Fibroblast of skin of scalp (primary cell): ENCODE measurements at places on chromosomes 16 and 17.

- DNase-seq = no peak
Observed at GRCh38 chr17:56121191-56122051, 31.9 kb upstream of the ANKFN1 start.

DNA sequence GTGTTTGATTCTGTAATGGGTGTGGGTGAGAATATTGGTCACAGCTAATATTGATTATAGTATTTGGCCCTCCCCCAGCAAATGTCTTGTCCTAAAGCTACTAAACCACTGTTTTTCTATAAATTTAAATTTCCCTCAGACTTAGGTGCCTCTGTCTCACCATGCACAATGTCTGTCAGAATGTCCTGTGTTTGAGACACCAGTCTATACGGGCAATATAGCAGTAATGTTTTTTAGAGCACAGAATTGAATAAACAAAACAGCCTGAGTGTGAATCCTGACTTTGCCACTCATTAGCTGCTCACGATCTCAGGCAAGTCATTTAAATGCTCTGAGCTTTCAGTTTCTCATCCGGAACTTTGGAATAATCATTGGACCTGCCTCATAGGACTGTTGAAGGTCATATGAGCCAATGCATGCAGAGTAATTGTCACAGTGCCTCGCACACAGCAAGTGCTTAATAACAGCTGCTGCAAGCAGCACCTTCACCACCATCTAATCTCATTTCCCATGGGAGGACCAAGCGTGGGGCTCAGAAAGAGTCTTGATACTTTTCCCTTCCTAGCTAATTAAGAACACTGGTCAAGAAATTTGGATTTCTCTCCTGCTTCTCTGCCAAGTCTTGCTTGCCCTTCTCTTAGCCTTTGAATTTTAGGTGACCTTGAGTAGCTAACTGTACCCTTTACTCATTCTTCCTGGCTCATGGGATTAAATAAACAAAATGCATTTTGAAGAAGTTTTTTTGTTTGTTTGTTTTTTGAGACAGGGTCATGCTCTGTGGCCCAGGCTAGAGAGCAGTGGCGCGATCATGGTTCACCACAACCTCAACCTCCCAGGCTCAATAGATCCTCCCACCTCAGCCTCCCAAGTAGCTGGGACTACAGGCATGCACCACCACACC, 9.8 kb downstream of the HLF start:
- DNase-seq = no peak

GRCh38 chr17:35726127-35726952, 5.1 kb upstream of the RASL10B start:
- peak; percentile 98 for DNase-seq

GRCh38 chr17:73058022-73058421, 34.5 kb downstream of the SLC39A11 start:
- peak; percentile 56 for DNase-seq

DNA sequence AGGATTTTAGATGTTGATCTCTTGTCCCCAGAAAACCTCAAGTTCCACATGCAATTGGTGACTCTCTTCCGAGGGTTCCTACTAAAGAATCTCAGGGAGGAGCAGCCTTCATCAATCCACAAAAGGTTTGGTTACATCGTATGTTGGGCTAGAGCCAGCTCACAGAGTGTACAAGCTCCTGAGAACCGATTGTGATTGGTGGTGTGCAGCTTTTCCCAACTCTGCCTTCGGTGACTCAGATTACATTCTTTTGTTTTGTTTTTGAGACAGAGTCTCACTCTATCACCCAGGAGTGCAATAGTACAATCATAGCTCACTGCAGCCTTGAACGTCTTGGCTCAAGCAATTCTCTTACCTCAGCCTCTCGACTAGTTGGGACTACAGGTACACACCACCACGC, 172.4 kb downstream of the PMP22 start:
- peak; percentile 74 for DNase-seq

DNA sequence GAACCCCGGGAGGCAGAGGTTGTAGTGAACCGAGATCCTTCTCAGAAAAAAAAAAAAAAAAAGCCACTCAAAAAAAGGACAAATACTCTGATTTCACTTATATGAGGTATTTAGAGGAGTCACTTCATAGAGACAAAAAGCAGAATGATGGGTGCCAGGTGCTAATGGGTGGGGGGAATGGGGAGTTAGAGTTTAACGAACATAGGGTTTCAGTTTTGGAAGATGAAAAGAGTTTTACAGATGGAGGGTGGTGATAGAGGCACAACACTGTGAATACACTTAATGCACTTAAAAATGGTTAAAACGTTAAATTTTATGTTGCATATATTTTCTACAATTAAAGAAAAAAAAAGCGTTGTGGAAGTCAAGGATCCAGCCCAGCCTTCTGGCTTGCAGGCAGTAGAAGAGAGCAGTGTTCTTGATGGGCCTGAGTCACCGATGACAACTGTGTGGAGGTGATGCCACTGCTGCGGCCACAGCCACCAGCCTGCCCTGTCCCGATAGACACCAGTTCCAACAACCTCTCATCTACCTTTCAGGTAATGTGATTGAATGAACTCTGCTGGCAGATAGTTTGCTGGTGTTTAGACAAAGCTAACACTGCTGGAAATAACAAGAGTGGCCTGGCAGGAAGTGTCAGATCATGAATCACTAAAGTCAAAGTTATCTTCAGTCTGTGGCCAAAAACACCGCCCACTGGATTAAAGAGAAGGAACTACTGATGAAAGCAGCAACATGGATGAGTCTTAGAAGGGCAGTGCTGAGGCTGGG, 49.9 kb upstream of the COX10 start:
- DNase-seq = peak; percentile 39

- DNase-seq = no peak
Observed at GRCh38 chr17:78345172-78345571, 14.7 kb downstream of the SOCS3 start.

- DNase-seq = peak; percentile 78
Observed at GRCh38 chr16:88533932-88534637, 36.1 kb upstream of the ZC3H18 start.

GRCh38 chr17:75854881-75855309, 240 bp downstream of the WBP2 start:
- no peak for DNase-seq

- no peak for DNase-seq
Observed at GRCh38 chr16:80019395-80019794, 418.9 kb upstream of the MAF start.

DNA sequence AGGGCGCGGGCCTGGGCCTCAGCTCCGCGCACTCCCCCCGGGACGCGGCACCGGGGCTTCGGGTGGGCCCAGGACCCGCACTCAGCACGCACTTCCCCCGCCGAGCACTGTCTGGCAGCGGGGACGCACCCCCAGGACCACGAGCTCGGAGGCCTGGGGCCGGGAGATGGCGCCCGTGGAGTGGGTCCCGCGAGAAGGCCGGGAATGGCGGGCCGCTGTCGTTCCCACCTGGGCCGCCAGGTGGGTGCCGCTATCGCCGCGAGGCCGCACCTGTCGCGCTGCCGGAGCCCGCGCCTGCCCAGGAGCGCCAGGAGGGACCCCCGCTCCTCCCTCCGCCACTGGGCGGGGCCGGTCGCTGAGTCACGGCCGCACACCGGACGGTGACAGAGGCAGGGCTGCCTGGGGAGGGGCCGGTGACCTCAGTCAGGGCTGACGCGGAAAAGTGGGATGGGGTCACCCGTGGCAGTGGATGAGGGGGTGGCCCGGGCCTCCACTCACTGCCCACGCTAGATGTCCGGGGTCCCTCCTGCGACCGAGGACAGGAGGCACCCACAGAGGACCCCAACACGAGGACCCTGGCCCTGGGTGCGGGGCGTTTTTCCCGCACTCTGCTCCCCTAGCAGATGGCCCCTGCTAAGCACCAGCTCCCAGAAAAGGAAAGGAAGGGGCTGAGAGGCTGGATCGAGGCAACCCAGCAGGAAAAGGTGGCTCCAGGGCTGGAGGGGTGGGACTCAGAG, 6.9 kb upstream of the ACTG1 start:
- DNase-seq = no peak

DNA sequence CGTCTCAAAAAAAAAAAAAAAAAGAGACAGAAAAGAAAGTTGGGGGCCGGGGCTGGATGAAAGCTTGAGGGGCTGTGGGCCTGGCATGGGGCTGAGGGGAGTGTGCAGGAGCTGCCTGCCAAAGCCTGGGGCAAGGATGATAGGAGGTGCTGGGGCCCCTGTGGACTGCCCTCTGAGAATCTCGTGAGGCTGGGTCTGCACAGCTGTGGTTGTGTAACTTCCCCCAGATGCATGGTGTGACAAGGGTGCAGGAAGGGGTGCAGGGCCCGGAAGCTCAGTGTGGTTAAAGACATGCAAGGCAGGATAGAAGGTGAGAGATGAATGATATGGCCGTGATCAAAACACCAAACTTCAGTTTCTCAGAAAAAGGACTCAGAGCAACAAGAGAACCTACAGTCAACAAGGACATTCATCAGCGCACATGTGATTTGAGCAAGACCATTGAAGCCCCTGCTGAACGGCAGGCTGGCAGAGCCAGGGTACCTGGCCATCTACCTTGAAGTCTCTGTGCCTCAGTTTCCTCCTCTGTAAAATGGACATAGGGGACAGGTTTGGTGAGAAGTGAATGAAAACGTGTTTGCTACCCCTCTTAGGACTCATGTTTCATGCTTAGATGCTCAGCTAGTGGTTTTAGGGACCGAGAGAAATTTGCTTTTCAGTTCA, 9.6 kb downstream of the IL32 start:
- DNase-seq = no peak

DNA sequence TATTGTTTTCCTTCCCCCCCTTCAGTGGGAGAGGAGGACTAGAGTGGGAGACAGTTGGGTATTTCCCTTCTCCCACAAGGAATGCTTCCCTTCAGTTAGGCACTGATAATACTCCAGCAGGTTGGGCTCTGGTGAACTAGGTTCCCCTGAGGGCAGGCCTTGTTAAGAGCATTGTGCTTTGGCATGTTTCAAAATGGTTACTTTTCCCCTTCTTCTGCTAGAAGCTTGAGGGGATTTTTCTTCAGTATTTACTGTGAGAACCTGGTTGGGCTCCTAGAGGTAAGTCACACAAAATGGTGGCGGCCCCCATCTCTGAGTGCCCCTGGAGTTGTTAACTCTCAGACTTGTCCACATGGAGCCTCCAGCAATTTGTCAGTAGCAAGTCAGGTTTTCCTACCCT, 156.2 kb downstream of the CYB561 start:
- DNase-seq = no peak

- DNase-seq = no peak
Observed at GRCh38 chr16:54268766-54269165, 17.8 kb downstream of the IRX3 start.

DNA sequence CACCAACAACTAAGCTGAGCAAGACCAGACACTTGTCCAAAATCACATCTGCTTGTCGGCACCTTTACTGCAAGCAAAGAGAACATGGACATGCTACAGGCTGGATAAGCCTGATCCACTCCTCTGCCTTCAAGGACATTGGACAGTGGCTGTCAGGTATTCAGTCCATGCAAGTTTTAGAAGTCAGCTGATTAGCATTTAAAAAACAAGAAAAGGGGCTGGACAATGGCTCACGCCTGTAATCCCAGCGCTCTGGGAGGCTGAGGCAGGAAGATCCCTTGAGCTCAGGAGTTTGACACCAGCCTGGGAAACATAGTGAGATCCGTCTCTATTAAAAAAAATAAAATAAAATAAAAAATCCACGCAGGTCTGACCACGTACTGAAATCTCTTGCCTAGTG, 20.3 kb downstream of the PARN start:
- DNase-seq = no peak

DNA sequence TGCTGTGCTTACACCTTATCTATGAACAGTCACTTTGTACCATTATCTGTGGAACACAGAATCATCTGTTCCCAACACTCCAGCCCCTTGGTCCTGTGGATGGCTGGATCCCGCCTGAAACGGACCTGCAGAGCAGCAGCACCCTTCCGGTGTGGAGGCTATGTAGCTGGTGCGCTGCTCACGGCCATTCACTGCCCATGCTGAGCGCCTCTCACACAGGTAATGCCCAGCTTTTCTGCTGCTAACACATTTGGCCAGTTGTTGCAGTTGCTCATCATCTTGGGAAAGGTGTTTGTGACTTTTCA, 11.4 kb upstream of the PLK1 start:
- DNase-seq = no peak

DNA sequence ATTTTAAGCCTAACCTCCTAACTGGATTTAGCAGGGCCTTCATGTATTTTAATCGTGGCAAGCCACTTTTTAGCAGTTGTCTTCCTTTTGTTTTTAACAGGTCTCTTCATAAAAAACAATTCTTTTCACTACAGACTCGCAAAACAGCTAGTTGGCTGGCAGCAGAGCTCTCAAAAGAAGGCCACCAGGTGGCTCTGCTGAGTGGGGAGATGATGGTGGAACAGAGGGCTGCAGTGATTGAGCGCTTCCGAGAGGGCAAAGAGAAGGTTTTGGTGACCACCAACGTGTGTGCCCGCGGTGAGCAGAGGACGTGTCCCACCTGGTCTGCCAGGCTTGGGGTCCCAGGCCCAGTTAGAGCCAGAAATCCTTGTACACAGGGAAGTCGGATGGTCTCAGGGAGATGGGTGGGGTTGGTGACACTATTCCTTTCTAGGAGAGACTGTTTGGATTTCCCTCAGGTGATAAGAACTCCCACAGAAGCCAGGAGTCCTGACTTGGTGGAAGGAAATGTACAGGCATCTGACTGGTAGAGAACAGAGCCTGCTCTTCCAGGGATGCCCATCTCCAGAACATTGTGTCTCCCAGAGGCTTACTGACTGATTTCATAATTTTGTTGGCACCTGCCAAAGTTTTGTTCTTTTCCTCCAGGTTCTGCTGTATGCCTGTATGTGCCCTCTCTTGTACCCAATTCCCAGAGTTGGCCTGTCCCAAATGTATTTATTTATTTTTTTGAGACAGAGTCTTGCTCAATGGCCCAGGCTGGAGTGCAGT, 14.9 kb upstream of the DDX19A start:
- peak; percentile 9 for DNase-seq

DNA sequence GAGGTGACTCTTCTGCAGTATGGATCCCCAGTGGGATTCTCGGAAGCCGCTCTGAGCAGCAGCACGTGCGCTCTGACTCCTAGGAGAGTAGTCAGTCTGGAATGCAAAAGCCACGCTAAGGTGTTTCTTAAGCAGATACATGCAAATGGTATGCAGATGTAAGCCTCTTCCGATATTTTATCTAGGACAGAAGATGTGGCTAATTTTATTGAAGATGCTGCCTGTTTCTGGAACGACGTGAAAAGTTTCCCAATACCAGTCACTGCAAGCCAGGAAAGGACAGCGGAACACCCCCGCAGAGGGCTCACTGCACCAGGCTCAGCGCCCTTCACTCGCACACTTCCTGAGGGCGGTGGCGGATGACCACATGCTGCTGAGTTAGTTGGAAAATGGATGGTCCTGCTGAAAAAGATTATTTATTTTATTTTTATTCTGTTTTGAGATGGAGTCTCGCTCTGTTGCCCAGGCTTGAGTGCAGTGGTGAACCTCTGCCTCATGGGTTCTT, 10.1 kb downstream of the FADS6 start:
- no peak for DNase-seq

GRCh38 chr17:50180111-50180510, 14.3 kb downstream of the SGCA start:
- DNase-seq = peak; percentile 59

GRCh38 chr17:41919840-41920579, 1.3 kb upstream of the ACLY start:
- no peak for DNase-seq

- peak; percentile 73 for DNase-seq
Observed at GRCh38 chr17:59846394-59847165, 46.2 kb downstream of the TUBD1 start.

- DNase-seq = no peak
Observed at GRCh38 chr17:49570540-49571242, 5.0 kb upstream of the NXPH3 start.
